DMS 273 treated with DMSO at 0.1 percent for 48 hours (cell line): ENCODE measurements at places on chromosomes 5 and 9.

DNA sequence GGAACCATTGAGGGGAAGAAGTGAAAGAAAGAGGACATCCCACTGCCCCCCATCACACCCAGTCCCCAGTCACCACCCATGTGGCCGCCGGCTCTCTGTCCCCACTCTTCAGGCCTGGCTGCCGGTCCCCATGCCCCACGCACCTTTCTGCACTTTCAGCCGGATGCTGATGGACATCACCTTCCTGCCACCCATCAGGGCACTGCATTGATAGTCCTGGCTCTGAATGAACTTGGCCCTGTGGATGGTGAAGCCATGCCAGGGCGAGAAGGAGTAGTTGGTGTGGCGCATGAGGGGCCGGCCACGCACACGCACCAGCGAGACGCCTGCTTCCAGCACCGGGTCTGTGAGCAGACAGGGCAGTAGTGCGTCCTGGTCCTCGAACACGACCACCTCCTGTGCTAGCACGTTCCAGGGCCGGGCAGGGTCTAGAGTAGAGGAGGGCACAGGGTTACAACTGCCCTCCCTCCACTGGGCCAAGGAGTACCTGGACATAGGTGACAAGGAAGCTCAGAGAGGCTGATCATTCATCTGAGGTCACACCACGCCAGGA, 6.4 kb downstream of the CSF1R start:
- no peak for DNase-seq

GRCh38 chr9:95588724-95589588, 72.2 kb upstream of the PTCH1 start:
- no peak for DNase-seq

GRCh38 chr5:128081111-128081851, 2.3 kb upstream of the SLC12A2 start:
- DNase-seq = no peak

GRCh38 chr5:59799668-59800346, 93.7 kb downstream of the PDE4D start:
- DNase-seq = peak; percentile 43

- no peak for DNase-seq
Measured at GRCh38 chr9:129866394-129867135, 31.3 kb downstream of the USP20 start.

DNA sequence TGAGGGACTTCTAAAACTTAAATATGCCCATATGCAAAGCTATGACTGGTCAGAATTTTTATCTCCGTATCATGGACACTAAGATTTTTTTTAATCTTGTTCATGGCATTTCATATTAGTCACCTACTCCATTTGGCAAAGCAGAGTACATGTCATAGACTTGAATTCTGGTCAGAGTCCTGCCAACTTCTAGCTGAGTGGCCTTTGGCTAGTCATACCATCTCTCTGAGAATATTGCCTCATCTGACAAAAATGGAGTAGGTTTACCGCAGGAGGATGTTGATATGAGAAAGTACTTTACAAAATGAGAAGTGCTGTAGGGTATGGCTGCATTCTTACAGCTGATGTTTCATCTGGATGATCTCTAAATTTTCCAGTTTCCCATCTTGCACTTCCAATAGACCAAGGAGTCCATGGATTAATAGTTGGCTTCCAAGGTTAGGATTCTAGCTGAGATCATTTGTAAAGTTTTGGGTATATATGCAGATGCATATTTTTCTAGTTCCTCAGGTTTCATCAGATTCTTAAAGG, 150.8 kb upstream of the NR3C1 start:
- DNase-seq = no peak

DNA sequence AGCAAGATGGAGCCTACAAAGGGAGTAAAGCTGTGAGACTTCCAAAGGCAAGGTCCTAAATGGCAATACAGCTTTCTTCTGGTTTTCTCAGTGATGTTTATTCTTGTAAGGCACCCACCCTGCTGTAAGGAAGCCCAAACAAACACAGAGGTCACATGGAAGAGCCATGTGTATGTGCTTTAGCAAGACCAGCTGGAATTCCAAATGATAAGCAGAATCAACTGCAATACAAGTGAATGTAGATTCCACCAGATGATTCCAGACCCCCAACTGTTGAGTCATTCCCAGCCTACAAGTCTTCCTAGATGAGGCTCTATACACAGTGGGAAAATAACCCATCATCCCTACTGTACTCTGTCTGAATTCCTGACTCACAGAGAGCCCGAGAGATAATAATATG, 122.8 kb downstream of the DEPDC1B start:
- no peak for DNase-seq

GRCh38 chr9:124488641-124489210, 18.5 kb downstream of the NR5A1 start:
- DNase-seq = no peak

DNA sequence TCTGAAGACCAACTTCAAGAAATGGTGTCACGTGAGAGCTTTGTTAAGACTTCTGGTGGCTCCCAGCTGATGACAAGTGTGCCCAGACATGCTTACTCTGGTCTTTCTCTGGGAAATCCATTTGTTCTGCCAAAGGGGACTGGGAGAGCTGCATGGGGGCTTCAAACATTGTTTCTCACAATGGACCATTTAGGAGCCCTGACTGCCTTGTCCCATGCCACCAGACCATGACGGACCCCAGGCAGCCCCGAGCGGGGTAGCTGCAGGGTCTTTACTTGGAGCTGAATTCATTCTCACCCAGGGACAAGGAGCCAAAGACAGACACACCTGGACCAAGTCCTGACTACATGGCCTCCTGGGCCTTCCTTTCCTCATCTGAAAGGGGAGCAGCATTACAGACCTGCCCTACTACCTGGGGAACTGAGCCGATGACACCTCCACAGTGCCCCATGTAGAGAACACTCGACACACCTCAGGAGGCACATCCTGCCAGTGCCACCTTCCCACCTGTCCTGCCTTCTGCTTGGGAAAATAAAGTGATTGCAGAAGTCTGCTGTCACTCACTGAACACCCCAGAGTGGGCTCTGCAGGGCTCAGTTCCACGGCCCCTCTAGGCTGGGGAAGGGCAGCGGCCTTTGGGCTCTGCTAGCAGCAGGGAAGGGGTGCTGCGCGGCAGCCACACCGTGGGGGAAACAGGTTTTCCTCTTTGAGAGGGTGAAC, 169.0 kb downstream of the DAB2IP start:
- DNase-seq = no peak

- no peak for DNase-seq
Measured at GRCh38 chr5:154541553-154541952, 63.5 kb upstream of the HAND1 start.

DNA sequence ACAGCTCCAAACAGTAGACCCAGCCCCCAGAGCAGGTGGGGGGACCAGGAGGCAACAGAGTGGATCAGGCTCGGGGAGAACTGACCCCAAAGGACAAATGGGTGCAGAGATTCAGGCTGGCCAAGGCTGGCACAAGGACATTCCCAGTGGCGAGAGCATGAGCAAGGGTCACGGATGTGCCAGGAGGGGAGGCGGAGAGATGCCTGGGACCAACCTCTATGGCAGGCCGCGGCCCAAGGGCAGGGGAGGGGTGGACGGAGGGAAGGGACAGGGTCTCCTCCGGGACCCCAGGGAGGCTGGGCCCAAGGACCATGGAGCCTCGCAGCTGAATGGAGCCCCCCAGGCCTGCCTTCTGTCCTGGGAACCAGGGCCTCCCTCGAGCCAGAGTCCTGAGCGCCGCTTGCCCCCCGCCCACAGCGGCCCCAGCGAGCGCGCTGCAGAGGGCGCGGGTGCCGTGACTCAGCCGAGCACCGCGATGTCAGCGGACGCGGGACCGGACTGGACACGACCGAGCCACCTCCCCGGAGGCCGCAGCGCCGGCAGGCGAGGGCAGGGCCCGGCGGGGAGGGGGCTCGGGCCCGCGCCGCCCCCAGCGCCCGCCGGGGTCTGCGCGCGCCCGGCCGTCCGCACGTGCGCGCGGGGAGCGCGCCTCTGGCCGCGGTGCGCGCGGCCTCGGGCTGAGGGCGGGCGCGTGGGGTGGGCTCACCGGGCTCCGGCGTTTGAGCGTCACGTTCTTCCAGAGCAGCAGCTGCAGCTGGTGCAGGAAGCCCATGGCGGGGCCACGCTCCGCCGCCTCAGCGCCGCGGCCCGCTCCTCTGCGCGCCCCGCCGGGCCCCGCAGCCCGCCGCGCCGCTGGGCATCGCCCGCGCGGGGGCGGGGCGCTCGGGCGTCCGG, at the start of gene ABCA2:
ABCA2 (minus strand) TSS at position 869 of the 894 bp plus-strand sequence; CDS start at position 772, 97 bp downstream.
- DNase-seq = no peak

DNA sequence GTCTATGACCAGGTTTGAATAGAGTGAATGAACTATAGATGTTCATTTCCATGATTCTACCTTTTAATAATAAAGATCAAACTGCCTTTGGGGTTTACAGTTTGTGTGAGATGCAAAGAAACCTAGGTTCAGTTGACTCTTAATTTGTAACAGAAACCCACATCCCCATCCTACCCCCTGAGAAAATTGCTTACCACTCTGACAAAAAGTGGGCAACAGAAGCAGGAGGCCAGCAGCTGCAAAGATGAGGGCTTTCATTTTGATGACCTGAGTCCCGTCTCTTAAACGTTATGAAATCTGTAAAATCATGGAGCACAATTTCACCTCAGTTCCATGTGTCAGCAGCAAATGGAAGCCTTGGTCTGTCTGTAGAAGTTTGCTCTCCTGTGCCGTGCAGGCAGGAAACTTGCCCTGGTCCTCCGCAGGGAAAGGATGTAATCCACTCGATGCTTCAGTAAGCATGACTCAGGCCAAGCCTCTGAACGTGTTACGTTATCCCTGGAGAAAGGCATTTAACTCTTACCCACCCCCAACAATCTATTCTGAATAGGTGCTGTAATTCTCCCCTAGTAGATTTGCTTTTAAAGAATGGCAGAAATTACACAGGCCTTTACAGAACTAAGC, at the start of gene F2RL2:
F2RL2 (minus strand) TSS at position 431 of the 624 bp plus-strand sequence; CDS start at position 258, 173 bp downstream.
- no peak for DNase-seq

- DNase-seq = peak; percentile 58
Measured at GRCh38 chr5:95281226-95281625, 3.7 kb downstream of the MCTP1 start.

GRCh38 chr9:114621975-114622609, 11.0 kb downstream of the TMEM268 start:
- no peak for DNase-seq

GRCh38 chr9:32644698-32645097, 9.2 kb upstream of the TAF1L start:
- DNase-seq = no peak

- no peak for DNase-seq
Measured at GRCh38 chr9:14529054-14529453, 164.2 kb downstream of the ZDHHC21 start.

DNA sequence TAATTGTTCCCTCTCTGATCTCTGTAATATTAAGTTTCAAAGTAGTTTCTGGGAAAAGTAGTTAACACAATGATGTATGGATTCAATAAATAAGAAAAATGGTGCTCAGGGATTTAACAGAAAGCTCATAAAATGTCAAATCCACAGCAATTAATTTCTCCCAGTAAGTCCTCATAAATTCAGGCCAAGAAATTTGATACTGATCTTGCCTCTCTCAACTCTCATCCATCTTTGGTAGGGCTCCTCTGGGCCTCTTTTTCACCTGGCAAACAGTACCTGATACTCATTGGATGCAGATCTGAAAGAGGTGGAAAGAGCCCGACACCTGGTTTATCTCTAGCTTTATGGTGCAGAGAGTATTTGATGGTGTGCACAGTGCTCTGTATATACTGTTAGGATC, 106.1 kb downstream of the STK32A start:
- no peak for DNase-seq

DNA sequence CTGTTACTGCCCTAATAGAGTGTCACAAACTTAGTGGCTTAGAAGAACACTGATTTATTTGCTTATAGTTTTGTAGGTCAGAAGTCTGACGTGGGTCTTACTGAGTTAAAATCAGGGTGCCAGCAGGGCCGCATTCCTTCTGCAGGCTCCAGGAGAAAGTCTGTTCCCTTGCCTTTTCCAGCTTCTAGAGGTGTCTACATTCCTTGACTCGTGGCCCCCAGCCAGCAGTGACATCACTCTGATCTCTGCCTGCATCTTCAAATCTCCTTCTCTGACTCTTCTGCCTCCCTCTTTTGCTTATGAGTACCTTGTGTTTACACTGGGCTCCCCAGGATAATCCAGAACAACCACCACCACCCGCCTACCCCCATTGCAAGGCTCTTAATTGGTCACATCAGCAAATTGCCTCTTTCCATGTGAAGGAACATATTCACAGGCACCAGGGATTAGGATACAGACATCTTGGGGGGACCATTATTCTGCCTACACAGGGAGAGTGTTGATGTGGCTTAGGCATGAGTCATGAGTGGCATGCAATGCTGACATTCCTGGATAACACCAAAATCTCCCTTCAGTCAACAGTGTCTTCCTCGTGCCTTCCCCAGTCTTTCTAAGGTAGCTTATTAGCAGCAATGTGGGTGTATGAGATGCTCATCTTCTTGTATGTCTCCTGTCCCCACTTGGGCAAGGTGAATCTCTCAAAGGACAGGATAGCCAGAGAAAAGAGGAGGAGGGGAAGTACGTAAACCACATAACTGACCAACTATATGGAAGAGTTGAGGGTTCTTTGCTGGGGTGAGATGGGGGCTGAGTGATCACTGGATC, 24.4 kb downstream of the CYFIP2 start:
- DNase-seq = no peak

- no peak for DNase-seq
Measured at GRCh38 chr9:121283856-121284732, 16.1 kb downstream of the GSN start.

GRCh38 chr9:125914411-125914810, 167.2 kb downstream of the PBX3 start:
- DNase-seq = no peak
